NCI-H510A (cell line): ENCODE measurements at places on chromosomes 12 and 14.

GRCh38 chr12:71478270-71478669 lies 38.7 kb downstream of the LGR5 start:
- no peak for DNase-seq

DNA sequence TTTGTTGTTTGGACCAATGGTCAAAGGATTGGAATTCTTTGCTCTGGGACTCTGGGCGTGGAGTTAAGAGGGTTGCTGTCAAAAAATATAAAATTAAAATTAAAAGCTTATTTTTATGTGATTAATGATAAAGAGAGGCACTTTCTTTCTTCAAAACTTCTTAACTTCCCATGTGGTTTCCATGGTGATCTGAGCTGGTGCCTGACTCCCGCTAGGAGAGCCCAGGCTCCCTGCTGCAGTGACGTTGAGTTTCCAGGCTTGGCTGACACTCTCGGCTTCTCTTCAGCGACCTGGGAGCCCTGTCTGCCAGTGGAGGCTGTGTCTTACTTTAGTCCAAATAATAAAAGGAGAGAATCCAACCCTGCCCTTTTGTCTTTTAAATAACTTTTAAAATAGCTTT lies 84.4 kb downstream of the GALC start:
- no peak for DNase-seq

GRCh38 chr12:101619026-101619786 lies 24.4 kb downstream of the MYBPC1 start:
- DNase-seq: no peak

DNA sequence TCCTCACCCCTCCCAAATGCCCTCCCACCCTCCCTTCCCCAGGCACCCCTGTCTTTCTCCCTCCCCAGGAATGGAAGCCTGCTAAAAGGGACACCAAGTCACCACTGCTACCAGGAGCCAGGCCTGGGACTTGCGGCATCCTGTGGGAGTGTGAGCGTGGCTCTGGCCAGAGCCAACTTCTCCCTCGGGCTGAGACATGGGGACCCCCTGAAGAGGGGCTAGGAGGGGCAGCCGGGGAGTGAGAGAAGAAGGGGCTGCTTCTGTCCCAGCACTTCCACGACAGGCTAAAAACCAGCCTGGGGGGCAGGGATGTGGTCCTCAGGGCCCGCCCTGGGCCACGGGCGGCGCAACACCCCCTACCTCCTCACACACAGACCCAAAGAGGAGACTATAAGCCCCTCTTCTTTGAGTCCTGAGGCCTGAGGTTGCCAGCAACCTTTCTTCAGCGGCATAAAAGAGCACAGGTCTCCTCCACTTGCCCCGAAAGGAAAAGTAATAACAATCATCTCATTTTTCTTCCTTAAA lies 278.9 kb downstream of the DPF3 start:
- no peak for DNase-seq

DNA sequence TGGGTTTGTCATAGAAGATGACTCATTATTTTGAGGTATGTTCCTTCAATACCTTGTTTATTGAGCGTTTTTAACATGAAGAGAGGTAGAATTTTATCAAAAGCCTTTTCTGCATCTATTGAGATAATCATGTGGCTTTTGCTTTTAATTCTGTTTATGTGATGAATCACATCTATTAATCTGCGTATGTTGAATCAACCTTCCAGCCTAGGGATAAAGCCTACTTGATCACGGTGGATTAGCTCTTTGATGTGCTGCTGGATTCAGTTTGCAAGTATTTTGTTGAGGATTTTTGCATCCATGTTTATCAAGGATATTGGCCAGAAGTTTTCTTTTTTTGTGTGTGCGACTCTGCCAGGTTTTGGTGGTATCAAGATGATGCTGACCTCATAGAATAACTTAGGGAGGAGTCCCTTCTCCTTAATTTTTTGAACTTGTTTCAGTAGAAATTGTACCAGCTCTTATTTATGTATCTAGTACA lies 602.6 kb downstream of the SNAPC1 start:
- DNase-seq: no peak

DNA sequence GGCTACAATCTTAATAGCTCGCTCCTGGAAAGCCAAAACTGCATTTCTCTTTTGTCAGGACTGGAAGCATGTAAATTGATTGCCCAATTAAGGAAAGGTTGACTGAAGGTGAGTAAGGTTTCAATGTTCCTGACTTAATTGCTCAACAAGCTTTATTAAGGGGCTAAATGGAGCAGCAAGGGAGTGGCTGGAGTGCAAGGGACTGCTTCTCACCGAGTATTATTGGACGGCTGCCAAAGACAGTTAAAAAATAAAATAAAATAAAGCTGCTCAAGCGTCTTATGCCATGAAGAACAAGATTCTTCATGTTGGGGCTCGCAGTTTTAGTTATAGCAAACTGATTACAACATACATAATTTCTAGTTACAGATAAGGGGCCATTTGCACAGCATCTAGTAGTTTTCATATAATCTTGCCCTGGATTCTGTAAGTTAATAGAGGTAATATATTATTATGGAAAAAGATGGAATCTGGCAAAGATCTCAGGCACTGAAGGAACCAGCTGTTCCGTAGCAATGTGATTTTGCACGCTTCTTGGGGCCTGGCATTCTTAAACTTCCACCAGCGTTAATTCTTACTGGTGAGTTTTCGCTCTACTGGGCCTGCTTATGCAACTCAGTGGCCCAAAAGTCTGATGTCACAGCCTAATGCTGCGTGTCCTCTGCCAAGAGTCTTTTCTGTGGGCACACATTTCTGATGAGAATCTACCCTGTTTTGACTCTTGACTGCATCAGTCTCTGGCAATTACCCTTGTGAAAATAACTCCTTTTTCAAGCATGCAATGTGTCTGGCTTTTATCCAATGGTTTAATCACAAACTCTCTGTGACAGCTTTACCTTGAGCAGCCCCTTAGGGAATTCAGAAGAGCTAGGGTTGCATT lies 108.5 kb downstream of the SLC38A1 start:
- DNase-seq: no peak

DNA sequence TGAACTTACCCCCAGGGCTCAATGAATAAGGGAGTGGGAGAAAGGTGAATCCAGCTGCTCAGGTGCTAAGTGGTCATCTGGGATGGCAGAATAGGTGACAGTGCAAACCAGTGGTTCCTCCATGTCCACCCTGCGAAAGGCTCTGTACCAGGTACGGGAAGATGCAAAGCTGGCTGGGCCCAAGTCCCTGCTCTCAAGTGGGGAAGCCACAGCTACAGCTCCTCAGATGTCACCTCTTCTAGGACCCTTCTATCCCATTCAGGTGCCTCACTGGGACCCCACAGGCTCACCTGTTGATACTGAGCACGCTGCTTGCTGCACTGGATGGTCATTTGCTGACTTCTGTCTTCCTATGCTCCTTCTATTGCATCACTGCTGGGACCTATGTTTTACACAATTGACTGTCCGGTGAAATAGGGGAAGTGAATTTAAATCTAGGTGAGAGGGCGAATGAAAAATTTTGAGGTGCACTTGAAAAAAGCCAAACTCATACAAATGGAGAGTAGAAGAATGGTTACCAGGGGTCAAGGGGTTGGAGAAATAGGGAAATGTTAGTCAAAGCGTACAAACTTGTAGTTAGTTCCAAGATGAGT lies 20.3 kb upstream of the PPP4R4 start:
- no peak for DNase-seq

GRCh38 chr14:99420711-99421110 lies 59.9 kb downstream of the SETD3 start:
- peak; percentile 52 for DNase-seq

DNA sequence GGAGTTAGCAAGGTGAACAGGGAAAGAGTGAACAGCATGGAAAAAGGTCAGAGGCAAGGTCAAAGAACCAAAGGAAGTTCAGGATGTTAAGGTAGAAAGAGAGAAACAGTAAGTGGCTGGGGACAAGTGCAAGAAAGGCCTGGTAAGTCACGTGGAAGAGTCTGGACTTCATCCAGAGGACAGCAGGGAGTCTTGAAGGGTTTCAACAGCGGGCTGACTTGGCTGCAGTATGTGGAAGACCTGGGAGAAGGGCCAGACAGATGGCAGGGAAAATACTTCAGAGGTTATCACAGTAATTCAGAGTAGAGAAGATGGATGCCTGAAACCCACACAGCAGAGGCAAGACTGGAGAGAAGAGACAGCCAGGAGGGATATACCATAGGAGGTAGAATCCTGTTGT lies 34.0 kb downstream of the CIT start:
- no peak for DNase-seq

DNA sequence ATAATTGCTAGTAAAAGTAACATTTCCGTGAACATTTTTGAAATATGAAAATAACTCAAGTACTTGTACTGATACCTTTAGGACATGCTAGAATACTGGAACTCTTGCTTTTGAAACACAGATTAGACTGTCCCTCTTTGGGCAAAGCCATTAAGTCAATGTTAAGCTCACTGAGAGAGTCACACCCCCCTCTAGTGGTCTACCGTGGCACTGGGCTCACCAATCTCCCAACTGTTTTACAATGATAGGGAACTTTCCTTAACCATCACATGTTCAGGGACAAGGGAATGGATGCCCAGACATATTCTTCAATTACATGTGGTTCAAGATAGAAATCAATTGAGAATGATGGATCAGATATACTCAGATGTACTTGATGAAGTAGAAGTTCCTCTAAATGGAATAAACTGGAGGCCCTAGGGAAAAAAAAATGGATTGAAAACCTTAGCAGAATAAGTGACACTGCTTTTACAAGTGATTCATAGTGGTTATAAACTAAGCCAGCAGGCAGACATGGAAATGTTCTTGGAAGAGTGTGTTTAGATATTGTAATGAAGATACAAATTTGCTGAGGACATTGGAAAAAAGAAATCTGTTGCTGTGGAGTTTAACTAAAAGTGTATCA lies 17.8 kb downstream of the NANOG start:
- DNase-seq: no peak

- DNase-seq: no peak
These were observed 107.7 kb upstream of the PPM1H start for GRCh38 chr12:63042646-63043045.

- DNase-seq: no peak
These were observed 34.6 kb downstream of the ZFP36L1 start for GRCh38 chr14:68758301-68758700.

- no peak for DNase-seq
These were observed 60.2 kb upstream of the ACTN1 start for GRCh38 chr14:69039288-69039628.

DNA sequence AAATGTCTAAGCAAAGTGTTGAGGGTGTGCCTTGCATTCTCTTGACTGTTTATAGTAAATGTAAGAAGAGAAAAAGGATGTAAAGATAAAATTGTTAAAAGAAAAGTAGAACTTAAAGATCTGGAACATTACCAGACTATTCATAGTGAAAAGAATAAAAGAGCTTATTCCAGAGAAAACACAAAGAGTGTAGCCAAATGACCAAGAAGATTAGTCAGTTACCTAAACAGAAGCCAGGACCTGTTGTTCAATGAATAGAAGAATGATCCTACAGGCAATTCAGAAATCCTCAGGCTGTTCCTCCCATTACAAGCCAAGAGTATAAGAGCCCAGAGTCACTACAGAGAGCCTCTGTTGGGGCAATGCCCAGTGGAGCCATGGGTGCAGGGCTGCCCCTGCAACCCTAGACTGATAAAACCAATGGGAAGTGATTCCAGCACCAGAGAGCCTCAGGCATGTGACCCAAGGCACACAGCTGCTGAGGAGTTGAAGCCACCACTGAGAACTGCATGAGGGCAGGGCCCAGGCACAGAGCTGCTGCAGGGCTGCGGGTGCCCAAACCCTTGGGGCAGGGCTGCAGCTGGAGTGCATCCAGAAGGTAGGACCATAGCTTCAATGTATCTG lies 91.1 kb upstream of the SLC38A4 start:
- no peak for DNase-seq

DNA sequence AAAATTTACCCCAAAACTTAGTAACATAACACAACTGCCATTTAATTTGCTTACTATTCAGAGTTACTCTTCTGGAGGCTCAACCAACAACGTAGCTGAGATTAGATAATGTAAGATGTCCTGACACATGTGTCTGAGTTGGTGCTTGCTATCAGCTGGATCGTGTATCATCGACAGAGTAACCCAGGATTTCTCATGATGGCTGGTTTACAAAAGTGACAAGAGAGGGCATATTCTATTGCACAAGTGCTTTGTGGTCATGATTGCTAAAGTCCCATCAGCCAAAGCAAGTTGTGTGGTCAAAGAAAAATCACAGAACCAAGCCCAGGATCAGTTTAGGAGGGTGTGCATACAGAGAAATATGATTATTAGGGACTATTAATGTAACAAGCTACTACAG lies 73.4 kb downstream of the CAPZA3 start:
- no peak for DNase-seq

- DNase-seq: no peak
These were observed 10.8 kb downstream of the TSPAN9 start for GRCh38 chr12:3087758-3088650.

- no peak for DNase-seq
These were observed 7.6 kb downstream of the TEDC1 start for GRCh38 chr14:105498430-105499255.

DNA sequence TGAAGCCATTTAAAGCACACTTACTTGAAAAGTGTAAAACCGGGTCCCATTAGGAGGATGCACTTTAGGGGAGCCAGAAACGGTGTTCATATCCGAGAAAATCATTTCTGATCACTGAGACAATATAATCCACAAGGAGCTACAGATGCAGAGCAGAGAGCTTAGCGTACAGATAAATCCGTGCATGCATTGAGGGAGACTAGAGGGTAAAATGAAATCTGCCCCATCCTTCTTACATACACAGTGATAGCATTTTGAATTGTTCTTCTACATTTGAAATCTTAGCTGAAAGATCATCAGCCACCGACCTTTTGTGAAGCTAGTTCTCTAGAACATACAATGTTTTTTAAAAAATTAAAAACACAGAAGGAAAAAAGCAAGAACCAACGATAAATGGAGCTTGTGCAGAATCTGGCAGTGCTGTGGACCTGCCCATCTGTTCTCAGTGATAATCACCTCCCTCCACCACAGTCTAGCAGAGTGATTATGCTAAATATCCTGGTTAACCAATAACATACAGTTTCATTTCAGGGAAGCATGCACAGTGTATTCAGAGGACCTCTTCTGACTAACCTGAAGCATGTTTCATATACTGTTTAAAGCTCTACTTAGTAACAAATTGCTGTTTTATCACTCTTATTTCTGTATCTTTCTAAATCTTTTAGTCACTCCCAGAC lies 161.1 kb downstream of the PPFIA2 start:
- no peak for DNase-seq

- DNase-seq: no peak
These were observed 174.1 kb upstream of the RMST start for GRCh38 chr12:97288531-97288930.

GRCh38 chr12:131929581-131930456 lies 743 bp downstream of the PUS1 start:
- peak; percentile 56 for DNase-seq

GRCh38 chr12:46483572-46484395 lies 111.2 kb upstream of the SLC38A2 start:
- no peak for DNase-seq

- DNase-seq: peak; percentile 66
These were observed 53.8 kb upstream of the CCDC175 start for GRCh38 chr14:59630288-59630963.

GRCh38 chr12:27602516-27602915 lies 78.5 kb downstream of the PPFIBP1 start:
- DNase-seq: no peak
